ENCODE measurements at places on chromosomes 5 and 9.
A peak's percentile ranks its signal among the peaks of the same experiment; 100 is the strongest.

DNA sequence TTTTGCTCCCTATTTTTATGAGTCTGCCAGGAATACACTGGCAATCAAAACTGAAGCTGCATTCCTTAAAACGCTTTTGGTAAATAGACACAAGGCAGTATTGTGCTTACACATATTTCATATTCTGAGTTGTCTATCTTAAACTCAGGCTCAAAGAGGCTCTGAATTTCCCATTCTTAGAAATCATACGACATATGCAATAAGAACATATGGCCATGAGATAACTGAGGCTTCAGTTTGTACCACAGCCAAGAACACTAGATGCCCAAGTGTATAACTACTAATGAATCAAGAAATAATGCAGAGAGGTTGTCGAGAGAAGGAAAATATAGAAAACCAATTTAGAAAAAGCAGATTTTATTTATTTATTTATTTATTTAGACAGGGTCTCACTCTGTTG, 357.4 kb downstream of the NDUFS4 start:
- DNase-seq, result no peak

GRCh38 chr9:18976221-18976708, 56.7 kb downstream of the SAXO1 start:
- DNase-seq, result no peak

DNA sequence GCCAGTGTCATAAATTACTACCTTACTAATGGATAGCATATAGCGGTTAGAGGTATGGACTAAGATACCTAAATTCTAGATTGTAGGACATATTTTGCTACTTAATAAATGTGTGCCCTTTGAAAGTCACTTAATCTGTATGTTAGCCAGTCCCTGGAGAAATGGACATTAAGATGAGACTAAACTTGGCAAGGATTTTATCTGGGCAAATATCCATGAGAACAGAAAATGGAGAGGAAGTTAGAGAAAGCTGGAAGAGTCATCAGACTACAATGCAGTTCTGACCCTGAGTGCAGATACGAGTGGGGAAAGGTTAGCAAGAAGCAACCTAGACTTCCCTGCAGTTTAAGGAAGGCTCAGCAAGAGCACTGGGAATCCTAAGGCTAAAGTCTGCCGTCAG, 33.0 kb downstream of the TBCA start:
- peak; percentile 15 for DNase-seq

- DNase-seq, result no peak
Measured at GRCh38 chr9:106596984-106597383, 266.0 kb upstream of the ZNF462 start.

GRCh38 chr5:73387601-73388305, 60.8 kb downstream of the FOXD1 start:
- DNase-seq, result no peak

GRCh38 chr5:100603141-100603540, 68.0 kb downstream of the FAM174A start:
- no peak for DNase-seq

GRCh38 chr9:135698767-135699166, 514 bp downstream of the SOHLH1 start:
- DNase-seq, result no peak

GRCh38 chr9:80648336-80648735, 1041.0 kb downstream of the TLE1 start:
- DNase-seq, result no peak

GRCh38 chr5:117107859-117108258, 533.2 kb upstream of the SEMA6A start:
- DNase-seq, result no peak

GRCh38 chr5:76499507-76500161, 96.5 kb downstream of the IQGAP2 start:
- no peak for DNase-seq

DNA sequence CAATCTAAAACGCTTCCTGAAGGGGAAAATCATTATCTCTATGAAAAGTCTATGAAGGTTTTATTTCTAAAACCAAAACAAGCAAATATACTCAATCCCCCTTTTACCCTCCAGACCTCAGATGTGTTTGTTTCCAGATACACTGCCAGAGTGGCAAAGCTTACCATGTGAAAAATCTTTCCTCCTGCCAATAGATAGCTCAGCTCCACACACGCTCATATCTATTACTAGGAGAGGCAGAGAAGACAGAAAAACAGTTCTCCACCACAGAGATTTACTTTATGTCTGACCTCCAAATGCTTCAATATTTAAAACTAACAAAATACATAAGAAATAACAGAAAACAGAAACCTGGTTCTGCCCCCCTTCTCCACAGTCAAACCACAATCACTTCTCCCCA, 7.0 kb downstream of the IRX2 start:
- DNase-seq, result no peak

GRCh38 chr9:4415281-4415680, 75.0 kb upstream of the SLC1A1 start:
- DNase-seq, result no peak
